ENCODE measurements at places on chromosomes 16 and 17.

GRCh38 chr16:72924537-72924926, 123.4 kb downstream of the ZFHX3 start:
- no peak for DNase-seq

DNA sequence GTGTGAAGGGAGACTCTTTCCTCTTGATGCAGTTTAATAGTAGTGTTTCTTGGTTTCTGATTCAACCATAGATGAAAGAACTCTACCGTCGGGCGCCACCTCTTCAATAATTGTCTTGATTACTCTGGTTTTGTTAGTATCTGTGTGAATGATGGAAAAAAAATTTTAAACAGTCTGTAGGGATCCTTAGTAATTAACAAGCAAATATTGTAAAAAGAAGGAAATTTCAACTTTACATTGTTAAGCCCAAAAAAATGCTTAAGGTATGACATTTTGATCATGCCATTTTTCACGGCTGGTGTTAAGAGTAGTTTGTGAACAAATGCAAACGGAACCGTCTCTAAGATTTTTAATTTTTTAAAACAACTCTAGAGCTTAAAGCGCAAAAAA, 4.1 kb downstream of the KRT10 start:
- no peak for DNase-seq

DNA sequence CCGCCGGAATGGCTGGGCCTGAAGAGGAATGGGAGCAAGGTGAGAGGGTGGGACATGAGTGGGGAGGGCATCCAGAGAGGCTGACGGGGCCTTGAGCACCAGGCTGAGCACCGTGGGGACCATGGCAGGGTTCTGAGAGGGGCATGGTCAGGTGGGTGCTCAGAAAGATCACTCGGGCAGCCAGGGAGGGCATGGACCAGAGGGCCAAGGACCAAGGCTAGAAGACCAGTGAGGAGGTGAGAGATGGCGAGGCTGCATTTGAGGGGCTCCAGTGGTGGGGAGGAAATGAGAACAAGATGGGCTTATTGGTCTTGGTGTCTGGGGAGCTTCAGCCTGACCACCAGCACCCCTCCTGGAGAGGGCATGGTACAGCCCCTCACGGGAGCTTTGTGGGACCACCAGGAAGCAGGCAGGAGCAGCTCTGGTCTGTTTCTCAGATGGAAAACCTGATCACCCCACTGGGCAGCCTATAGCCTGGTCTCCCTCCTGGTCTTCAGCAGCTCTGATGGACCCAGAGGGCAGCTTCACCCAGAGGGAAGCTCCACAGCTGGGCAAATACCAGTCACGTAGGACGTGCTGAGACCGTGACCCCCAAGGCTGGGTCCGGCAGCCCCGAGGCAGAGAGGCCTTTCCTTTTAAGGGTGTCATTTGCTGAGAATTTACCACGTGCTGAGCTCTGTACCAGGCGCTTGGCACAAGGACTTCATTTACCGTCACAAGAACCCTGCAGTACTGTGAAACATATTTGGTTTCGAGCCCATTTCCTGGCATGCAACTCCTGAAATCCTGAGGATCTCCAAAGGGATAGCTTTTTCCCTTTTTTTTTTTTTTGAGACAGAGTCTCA, 11.4 kb upstream of the NCBP3 start:
- no peak for DNase-seq

DNA sequence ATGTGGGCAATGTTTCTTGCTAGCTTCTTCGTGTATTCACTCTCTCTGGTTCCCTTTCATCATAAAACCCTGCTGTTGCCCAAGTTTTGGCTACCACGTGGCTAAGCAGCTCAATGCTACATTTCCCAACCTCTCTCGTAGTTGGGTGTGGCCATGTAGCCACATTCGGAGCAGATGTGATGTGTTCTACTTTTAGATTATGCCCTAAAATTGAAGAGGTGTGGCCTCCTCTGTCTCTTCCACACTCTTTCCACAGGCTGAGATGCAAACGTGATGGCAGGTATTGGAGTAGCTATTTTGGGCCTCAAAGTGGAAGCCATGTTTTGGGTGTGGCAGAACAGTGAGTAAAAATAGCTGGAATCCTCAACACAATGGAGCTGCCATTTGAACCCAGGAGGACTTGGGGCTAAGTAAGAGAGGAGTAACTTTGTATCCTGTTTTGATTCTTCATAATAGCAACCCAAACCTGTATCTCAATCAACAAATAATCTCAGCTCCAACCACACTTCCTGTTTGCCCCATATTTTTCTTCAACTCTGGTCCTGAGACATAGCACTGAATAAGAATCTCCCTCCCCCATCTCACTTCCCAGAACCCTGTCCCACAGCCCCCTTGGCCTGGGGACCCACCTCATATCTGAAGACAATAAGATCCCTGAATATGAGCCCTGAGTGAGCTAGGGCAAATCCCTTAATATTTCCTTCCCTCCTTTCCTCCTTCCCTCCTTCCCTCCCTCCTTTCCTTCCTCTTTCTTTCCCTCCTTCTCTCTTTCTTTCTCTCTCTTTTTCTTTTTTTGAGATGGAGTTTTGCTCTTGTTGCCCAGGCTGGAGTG, 4.0 kb downstream of the NUPR1 start:
- no peak for DNase-seq

- DNase-seq: no peak
These were observed 101.5 kb downstream of the STXBP4 start for GRCh38 chr17:55069983-55070529.

- DNase-seq: no peak
These were observed 301.4 kb downstream of the MAF start for GRCh38 chr16:79298894-79299799.

DNA sequence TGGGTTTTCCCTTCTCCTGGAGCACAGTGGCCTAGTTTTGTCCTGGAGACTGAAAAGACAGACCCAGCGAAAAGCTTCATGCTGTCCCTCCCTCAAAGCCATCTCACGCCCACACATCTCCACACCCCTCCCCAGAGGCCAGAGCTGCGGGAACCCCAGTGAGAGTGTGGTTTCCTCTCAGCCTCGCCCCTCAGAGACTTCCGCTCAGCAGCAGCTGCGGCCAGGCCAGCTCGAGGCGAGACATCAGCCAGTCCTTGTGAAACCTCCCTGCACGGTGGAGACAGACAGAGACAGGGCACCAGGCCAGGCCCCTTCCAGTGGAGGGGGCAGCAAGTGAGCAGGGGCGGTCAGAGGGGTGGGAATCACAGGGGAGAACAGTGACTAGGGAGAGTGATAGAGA, 77.0 kb upstream of the TNRC6C start:
- DNase-seq: peak; percentile 46

DNA sequence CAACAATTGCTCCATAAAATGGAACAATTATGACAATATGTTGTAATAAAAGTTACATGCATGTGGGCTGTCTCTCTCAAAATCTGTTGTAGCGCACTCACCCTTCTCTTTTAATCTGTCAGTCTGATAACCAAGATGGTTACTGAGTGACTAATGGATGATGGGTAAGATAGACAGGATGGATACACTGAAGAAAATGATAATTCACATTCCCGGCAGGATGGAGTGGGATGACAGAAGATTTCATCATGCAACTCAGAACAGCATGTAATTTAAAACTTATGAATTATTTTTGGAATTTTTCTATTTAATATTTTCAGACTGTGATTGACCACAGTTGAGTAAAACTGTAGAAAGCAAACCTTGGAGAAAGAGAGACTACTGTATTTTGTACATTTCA, 30.5 kb downstream of the CDH13 start:
- DNase-seq: no peak

DNA sequence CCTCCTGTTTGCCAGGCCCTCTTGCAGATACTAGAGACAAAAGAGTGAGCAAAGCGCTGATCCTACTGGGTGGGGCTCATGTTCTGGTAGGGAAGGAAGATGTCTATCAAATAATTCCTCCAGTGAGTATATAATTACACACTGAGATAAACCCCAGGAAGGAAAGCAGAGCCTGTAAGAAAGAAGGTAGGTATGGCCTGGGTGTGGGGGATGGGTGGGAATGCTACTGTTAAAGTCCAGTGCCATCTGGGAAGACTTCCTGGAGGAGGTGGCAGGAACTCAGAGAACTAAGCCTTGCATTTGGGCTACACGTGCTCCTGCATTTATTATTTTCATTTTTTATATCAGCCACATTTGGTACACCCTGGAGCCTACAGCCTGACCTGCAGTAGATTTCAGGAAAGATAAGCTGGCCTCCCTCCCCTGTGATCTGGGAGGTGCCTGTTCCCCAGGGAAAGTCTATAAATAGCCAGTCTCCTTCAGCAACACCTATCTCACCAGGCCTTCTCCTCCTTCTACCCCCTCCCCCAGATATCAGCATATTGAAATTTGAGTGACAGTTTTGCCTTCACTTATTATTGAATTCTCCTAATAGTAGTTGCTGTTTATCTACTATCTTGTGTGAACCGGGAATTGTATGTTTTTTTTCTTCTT, 11.5 kb downstream of the ATP2C2 start:
- DNase-seq: no peak

DNA sequence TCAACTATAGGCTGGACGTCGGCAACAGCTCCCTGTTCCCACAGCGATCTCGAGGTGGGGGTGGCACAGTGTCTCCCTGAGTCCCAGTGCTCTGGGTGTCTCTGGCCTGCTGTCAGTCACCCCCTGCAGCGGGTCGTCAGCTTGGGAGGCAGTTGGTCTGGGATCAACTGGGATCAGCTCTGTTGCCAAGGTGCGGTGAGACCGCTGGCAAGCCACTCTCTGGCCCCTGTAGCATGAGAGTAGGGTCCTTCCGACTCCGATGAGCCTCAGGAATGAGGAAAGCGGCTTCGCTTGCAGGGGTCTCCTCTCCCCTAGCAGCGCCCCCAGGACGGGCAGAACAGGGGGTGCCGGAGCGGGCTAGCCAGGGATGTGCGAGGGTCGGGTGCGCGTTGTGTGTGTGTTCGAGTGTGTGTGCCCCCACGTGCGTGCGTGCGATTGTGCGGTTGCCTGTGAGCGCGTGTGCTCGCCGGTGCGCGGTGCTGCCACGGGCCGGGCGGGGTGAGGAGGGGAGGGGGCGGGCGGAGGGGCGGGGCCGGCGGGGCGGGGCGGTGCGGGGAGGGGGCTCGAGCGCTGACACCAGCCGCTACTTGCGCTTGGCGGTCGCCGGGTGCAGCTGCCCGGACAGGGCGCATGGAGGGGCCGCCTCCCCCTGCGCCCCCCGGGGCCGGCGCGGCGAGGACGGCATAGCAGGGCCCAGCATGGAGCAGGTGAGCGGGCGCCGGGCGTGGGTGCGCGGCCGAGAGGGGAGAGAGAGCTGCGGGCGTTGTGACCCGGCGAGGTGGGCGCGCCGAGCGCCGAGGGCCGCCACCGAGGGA, 9.4 kb upstream of the ARHGAP23 start:
- no peak for DNase-seq

- DNase-seq: no peak
These were observed 449 bp downstream of the SMCR8 start for GRCh38 chr17:18315562-18315922.

GRCh38 chr16:89565256-89565505, 4.7 kb downstream of the RPL13 start:
- DNase-seq: no peak

- DNase-seq: no peak
These were observed 18.9 kb downstream of the ARSG start for GRCh38 chr17:68310152-68310551.

GRCh38 chr16:49929626-49930025, 73.7 kb upstream of the ZNF423 start:
- no peak for DNase-seq

GRCh38 chr17:59465949-59466307, 99.5 kb upstream of the DHX40 start:
- DNase-seq: no peak

DNA sequence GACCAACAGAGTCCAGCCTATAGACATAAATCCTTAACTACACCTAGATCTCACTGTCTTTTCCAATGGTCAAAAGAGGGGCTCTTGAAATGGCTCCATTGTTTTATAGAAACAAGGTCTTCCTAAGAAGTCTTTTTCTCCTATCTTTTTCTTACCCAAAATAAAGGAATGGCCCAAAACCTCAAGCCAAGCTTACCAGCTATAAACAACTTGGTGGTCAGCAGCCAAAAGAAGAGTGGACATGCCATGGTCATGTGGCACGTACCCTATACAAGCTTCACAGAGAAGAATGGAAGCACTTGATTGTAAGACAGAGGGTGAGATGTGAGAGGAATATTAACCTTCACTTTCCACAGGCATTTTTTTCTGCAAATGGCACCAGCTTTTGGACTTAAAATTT, 82.1 kb upstream of the GNAO1 start:
- no peak for DNase-seq

GRCh38 chr16:3158026-3158509, 23.2 kb downstream of the ZNF213 start:
- DNase-seq: no peak

DNA sequence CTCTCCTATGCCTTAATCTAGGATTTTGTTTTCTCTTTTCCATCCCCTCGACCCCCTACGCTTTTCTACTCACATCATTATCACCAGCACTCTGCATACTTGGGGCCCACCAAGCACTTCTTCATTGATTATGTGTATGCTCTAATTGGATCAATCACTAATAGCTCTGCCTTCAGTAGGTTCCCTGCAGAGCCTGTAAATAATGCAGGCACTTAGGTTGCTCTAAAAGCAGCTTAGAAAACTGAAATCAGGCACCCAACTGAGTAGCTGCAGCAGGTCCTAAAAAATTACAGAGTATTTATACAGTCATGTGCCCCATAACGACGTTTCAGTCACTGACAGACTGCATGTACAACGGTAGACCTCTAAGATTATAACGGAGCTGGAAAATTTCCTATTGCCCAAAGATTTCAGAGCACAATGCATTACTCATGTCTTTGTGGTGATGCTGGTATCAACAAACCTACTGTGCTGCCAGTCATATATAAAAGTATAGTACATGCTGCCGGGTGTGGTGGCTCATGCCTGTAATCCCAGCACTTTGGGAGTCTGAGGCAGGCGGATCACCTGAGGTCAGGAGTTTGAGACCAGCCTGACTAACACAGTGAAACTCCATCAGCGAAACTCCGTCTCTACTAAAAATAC, 280.4 kb downstream of the HS3ST3B1 start:
- DNase-seq: no peak

DNA sequence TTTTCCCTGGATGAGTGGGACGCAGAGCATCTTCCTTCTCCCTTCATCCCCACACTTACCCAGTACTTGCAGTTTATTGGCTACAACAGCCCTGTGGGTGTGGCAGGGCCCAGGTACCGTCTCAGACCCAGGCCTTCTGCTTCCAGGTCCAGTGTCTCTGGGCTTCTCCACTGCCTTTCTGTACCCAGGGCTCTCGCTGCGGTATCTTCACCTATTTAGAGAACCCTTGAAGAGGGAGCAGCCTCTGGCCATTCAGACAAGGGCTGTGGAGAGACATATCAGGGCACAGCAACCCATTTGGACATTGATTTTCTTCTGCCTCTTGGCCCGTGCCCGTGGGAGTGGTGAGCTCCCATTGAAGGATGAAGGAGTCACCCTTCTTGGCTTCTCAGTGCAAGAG, 17.3 kb downstream of the TBX4 start:
- DNase-seq: no peak

GRCh38 chr17:49404906-49405305, 9.8 kb downstream of the PHB1 start:
- no peak for DNase-seq

GRCh38 chr16:2278956-2279800, 11.3 kb upstream of the RNPS1 start:
- DNase-seq: no peak

All from stimulated activated CD4-positive, alpha-beta T cell treated with anti-CD3 and anti-CD28 coated beads, Interleukin-15, amount 100 ng/mL, for 48 hours (primary cell).